ENCODE measurements at places on chromosomes 16 and 17.

DNA sequence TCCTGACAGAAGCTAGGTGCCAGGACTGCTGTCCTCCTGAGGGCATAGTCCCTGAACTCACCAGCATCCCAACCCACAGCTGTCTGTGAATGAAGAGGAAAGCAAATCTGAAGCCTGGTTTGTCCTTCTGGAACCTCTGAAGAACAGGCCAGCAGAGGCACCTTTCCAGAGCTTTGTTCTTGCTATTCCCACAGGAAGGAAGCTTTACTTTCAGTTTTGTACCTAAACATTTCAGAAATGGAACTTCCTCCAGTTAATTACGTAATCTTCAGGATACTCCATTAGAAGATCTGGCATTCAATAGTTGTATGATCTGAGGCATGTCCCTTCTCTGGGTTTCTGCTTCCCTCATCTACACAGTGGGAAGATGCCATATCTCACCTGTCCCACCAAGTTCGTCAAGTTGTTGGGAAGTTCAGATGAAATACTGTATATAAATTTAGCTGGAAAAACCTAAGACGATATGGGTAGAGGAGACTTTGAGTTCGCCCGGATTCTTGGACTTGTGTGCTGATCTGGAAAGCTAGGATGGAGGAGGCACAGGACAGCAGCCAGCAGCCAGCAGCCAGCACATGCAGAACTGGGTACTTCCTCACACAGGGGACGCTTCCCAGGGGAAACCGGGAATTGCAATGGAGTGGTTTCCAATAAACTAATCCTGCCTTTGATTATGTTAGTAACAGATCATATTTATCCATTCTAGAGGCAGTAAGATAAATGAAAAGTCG is 22.4 kb downstream of the NXPH3 start:
- DNase-seq = no peak

GRCh38 chr17:2611627-2612026 is 18.2 kb downstream of the PAFAH1B1 start:
- DNase-seq = no peak

DNA sequence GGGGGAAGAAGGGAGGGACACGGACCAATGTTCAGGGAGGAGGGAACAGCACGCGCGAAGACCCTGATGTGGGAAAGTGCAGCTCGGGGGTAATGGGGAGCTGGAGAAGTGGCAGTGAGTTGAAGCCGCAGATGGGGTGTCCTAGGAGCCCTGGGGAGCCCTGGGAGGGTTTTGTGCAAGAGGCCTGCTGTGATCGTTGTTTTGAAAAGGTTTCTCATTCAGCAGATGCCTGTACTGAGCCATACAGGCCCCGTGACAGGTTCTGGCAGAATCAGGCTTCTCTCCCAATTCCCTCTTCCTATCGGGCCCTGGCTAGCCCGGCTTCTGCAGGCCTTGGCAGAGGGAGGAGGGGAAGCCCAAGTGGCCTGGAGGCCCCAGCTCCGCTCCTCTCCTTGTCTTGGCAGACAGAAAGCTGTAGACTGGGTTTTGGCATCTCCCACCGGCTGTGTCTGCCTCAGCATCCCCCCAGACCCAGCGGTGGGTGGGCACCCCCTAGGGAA is 38.4 kb upstream of the EMP2 start:
- no peak for DNase-seq

- no peak for DNase-seq
These were observed 46.0 kb downstream of the FOXK2 start for GRCh38 chr17:82565551-82565950.

DNA sequence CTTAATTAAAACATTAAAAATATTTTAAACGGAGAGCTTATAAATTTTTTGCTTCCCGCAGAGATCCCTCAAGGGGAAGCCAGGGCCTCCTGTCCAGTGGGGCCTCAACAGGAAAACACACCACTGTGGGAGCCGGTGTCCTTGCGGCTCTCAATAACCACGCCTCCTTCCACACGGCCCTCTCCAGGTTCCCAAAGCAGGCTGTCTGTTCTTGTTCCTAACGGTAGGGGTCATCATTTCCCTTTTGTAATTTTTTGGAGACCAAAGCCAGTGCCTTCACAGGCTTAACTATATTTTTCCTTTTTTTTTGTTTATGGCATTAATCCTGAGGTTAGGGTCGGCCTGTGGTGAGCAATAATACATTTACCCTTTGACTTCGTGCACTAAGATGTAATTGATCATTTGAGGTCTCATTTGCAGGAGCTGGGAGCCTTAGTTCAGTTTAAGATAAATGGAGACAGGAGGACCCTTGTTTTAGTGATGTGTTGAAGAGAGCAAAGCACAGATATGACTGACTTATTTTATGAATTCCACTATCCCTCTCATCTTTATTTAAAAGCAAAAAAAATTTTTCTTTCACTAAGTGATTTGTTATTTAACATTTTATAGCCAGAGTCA is 77.5 kb upstream of the N4BP1 start:
- DNase-seq = no peak

DNA sequence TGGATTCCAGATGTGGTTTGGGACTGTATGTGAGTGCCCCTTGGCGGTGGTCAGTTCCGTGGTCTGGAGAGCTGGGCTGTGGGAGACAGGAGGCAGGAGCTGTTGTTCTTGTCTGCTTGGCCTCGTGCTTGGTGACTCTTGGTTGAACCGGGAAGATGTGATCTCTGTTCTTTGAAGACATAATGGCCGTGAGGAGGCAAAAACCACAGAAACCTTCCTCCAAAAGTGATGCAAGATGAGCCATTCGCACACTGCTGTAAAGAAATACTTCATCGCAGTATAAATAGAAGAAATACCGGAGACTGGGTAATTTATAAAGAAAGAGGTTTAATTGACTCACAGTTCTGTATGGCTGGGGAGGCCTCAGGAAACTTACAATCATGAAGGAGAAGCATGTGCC is 128.8 kb downstream of the RAP1GAP2 start:
- DNase-seq = no peak

DNA sequence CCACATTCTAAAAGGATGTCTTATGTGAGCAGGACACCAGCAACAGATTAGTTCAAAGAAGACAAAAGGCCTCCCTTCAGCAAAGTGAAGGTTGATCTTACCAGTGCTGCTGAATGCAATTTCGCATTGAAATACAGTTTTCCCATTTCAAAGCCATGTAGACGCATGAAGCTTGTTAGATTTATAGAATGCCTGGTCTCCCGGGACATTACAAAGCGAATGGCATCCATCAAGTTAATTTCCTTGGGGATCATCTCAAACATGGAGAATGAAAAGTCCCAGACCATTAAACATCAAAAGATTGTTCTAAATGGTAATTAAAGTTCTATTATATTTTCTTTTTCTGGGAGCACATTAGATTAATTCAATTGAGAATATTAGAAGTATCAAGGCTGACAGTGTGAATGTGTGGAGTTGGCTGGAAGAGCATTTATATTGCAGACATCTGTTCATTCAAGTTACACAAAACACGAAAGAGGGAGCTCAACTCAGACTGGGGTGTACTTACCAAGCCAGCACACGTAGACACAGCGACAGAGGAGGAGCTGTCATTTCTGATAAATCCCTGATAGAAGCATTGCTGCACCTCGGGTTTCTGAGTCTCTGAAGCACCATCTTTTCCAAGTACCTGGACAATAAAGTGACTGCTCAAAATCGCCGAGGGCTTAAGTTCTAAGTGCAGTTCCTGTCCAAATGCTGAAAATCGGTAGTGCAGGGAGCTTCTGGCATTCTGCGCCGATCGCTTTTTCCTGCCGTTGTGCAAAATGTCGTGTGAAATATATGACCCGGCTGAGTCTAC is 3.8 kb downstream of the ADAMTS18 start:
- DNase-seq = no peak

- DNase-seq = no peak
These were observed 20.1 kb upstream of the CYLD start for GRCh38 chr16:50721549-50722404.

DNA sequence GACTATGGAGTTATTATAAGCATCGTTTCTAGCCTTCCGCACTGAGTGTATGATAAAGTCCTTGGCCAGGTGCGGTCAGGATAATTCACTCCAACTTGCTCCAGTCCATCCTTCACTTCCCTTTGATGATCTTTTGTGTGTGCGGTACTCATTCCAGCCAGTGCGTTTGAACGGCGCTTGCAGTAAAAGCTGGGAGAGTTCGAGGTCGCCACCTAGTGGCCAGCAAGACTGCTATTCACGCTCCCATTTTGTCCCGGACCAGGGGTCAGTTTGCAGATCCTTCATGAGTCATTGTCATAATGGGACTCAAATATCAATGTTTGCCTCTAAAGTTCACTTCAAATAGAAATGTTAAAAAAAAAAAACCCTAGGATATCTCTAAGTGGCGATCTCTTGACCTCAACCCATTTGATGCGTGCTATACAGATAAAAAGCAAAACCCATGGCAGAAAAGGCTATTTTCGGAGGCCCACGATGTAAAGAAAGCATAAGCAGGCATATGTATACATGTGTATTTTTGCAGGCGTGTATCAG is 417.1 kb downstream of the TMEM114 start:
- no peak for DNase-seq

DNA sequence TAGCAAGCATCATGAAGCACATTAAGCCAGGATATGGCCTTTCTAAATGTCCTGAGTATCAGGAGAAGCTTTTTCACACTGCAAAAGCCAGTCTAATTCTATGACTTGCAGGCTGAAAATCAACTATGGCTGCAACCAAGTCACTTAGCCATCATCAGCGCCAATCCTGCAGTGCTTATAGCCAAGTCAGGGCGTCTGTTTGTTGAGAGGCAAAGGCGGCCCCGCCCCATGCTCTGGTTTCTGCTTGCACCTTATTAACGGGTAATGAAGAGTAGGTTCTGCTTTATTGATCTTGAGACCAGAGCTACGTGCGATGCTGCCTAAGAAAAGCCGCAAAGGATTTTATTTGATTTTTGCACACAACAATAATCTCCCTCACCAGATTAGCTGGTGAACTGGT is 88.4 kb downstream of the CDH13 start:
- DNase-seq = no peak

DNA sequence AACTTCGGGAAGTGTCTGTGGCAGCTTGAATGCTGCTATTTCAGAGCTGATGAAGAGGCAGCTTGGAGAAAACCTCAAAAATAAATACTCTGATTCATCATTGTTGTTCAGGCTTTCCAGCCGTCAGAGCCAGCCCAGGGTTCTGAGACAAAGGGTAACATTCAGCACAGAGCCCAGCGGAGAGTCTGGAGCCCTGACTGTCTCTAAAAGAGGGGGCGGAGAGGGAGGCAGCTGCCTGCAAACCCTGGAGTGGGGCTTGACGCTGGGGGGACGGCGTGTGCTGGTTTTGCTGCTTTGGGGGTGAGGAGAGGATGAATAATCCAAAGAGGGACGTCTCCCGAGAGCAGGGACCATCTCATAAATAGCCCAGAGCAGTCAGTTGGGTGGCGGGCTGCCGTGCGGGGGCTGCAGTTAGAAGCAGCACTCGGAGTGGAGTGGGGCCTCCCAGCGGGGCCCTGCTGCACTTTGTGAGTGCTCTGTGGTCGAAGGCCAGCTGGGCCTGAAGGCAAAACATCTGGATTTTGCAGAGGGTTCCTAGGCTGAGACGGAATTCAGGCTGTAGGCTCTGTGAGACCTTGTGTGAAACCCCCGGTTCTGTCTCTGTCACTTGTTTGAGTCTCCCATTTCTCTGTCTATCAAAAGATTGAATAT is 237.8 kb downstream of the PRKCA start:
- no peak for DNase-seq

DNA sequence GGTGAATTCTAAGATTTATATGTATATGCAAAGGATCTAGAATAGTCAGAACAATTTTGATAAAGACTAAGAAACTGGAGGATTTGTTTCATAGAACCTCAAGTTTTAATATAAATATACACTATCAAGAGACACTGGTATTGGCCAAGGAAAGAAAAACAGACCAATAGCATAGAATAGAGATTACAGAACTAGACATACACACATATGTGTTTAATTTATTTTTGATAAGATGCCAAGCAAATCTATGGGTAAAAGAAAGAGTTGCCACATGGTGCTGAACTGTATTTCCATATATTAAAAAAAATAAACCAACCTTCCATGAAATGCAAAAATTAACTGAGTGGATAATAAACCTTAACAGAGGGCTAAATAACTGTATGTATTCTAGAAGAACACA is 27.9 kb upstream of the LRRC37A3 start:
- DNase-seq = no peak

- no peak for DNase-seq
These were observed 9.9 kb downstream of the TBC1D16 start for GRCh38 chr17:80025796-80026195.

DNA sequence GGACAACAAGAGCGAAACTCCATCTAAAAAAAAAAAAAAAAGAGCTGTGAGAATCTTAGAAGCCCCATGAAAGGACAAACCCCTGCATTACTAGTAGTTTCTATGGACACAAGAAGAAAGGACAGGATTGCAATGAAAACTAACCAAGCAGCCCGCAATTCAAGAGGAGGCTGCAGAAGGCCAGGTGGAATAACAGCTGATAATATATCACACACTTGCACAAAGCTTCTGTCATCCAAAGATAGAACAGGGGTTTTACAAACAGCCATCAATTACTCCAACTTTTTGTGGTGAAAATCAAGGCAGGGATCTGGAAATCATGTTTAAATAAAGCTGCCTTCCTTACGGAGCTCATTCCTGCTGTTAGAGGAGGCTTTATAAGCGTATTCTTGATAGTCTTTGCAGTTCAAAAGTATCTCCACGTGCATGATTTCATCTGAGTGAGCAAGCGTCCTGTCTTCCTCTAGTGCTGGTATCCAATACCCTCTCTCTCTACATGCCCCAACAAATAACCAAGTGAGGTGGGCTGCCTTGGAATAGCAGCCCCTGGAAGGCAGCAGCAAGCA is 23.1 kb upstream of the TMEM94 start:
- no peak for DNase-seq

GRCh38 chr17:17641621-17642409 is 39.4 kb upstream of the RAI1 start:
- DNase-seq = peak; percentile 30

DNA sequence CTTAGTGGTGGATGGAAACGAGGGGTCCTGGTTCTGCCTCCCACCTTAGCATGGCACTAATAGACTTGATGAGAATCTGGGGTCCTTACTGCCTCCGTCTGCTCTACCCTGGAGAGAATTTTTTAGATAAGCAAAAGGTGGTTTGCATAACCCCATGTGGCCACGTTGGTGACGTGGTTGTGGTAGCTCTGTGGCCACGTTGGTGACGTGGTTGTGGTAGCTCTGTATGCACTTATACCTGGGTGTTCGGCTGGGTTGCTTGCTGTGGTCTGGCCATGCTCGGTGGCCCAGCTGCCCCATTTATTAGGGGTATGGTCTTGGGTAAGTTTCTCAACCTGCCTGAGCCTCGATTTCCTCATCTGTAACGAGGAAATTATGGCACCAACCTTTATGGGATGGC is 13.0 kb downstream of the SPIRE2 start:
- peak; percentile 71 for DNase-seq

DNA sequence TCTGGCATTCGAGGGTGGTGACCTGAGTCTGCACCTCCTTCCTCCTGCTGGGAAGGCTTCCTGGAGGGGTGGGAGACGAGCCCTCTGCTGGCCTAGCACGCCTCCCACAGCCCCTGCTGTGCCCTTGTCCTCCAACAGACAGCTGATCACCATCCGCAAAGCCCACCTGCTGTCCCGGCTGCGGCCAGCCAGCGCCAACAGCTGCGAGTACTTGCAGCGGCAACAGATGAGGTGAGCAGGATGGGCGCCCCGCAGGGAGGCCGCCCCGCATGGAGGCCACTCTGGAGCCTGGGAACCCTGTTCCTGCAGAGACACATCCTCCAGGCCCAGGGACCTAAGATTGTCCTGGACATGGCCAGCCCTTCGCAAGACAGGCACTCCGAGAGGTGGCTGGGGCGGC is 21.6 kb downstream of the UBALD1 start:
- no peak for DNase-seq

GRCh38 chr17:46782250-46782953 is 36.1 kb downstream of the WNT3 start:
- DNase-seq = no peak

- DNase-seq = no peak
These were observed 78.7 kb downstream of the N4BP1 start for GRCh38 chr16:48531011-48531962.

Data from stimulated activated CD8-positive, alpha-beta memory T cell treated with anti-CD3 and anti-CD28 coated beads, Interleukin-7, amount 100 ng/mL, for 48 hours (primary cell).